Urinary bladder (tissue), 4 donors: ENCODE measurements at places on chromosomes 7 and 10.

DNA sequence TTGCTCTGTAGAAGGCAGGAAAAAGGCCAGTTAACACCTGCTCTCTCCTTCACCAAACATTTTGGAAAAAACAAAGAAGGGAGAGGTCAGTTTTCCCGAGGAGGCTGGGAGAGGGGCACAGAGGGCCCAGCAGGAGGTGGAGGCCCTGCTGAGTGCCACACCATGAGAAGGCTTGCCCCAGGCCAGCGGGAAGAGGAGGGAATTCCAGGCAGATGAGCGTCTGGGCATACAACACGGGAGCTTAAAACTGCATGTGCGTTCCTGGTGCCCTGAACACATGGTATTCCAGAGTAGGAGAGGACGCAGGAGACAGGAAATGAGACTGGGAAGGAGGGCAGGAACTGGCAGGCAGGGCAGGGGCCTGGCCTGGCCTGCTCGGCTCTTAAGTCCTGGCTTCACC is 182.4 kb downstream of the CCDC3 start:
- no peak for DNase-seq

DNA sequence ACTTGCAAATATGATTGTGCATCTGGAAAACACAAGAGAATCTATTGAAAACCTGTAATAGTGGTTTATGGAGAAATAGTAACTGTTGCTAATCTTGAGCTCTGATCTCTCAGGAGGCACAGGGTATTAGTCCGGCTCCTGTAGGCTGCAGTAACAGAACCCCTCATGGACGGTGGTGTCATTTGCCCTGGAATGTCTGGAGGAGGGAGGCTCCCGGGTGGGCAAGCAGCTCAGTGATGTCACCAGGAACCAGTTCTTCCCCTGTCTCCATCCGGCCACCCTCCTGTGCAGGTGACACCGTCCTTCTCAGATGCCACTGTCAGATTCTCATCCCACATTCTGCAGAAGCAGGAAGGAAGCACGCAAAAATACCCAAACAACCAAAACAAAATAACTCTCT is 29.3 kb downstream of the INPP5A start:
- DNase-seq, result no peak

DNA sequence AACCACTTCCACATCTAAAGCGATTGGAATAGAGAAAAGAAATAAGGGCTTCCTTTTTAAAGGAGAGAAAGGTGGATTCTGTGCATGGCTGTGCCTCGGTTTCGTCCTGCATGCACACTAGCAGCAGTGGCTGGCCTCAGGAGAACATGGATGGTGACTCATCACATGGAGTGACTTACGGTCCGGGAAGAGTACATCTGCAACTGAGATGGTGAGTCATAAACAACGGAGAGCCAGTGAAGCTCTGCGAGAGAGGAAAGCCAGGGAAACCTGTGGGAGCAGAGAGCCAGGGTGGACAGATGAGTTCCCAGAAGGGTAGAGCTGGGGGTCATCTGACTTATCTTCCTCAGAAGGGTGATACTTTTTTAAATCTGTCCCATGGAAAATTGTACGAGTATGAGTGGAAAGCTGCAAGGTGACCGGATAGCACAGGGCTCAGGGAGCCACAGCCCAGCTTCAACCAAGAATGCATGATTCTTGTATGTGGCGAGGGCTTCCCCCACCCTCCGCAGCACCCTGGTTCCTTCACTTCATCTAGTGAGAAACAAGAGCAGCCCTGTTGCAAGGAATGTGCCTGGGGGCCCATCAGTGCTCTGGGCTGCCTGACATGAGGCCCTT is 259.1 kb downstream of the KLF6 start:
- DNase-seq, result no peak

DNA sequence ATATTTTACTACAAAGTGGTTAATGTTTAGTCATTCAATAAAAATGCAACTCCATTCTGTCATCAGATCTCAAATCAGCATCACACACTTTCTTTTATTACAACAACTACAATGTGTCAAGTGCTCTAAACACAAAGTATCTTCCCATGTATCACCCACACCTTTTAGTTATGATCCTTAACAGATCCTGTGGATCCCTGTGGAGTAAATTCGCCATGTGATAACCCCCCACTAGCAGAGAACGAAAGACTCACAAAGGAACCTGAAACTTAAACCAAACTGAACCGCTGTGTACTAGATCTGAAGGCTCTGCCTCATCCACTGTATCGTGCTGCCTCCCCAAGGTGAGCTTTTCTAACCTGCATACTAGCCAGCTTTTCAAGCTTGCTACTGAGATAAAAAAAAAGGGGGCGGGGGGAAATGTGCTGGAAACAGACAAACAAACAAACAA is 1.7 kb downstream of the DPY19L1 start:
- DNase-seq, result no peak

GRCh38 chr10:59864141-59864962 is 42.0 kb downstream of the CCDC6 start:
- DNase-seq, result no peak

GRCh38 chr10:14477408-14477710 is 146.6 kb upstream of the FRMD4A start:
- no peak for DNase-seq

DNA sequence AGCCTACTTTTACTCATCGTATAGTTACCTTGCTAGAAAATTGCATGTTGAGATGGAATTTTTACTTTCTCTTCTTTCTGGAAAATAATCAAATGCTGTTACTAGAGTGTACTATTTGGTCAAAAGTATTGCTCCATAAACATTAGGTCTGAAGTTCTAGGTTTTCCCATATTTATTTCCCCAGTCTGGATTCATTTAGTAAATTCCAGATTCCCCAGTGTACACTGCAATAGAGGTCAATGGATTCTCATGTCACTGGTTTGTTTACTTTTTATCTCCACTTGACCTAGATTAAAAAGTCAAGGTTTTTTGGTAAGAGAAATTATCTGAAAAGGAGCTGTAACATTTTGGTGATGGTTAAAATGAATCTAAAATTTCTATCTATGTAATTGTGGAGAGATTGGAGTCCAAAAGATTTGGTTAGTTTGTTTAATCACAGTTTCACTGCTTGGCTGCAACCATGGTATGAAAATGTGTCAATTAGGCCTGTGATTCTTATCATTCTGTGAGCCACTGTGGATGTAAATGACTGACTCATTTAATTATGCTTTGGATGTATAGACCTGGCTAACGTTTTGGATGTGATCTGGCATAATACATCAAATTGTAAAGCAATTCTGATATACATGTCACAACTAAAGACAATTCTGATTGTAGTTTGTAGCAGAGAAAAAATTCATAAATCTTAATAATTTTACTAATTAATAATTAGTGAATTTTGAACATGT is 32.7 kb upstream of the STEAP4 start:
- no peak for DNase-seq

DNA sequence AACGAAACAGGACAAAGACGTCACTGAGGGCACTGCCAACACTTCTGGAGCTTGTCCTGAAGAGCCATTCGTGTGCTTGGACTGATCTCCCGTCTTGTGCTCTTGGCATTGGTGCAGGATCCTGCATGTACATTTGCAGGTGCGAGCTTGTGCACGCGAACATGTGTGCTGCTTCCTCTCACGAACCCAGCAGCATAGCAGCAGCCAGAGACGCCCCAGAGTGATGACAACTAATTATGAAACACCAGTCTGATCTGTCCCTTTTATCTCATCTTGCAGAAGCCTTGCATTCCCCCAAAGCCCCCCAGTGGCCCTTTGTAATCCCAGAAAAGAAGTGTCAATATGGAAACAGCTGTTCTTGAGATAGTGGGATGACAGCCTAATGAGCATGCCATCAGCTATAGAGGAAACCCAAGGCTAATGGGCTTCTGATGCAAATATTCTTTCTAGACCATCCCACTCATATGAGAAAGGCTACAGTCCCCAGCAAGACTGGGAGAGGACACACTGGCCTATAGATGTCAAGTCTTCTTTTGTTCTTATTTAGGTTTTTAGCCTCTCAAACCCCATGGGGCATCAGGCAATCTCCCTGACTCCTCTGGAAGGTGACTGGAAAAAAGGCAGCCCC is 310.6 kb downstream of the FRMD4A start:
- DNase-seq, result no peak

DNA sequence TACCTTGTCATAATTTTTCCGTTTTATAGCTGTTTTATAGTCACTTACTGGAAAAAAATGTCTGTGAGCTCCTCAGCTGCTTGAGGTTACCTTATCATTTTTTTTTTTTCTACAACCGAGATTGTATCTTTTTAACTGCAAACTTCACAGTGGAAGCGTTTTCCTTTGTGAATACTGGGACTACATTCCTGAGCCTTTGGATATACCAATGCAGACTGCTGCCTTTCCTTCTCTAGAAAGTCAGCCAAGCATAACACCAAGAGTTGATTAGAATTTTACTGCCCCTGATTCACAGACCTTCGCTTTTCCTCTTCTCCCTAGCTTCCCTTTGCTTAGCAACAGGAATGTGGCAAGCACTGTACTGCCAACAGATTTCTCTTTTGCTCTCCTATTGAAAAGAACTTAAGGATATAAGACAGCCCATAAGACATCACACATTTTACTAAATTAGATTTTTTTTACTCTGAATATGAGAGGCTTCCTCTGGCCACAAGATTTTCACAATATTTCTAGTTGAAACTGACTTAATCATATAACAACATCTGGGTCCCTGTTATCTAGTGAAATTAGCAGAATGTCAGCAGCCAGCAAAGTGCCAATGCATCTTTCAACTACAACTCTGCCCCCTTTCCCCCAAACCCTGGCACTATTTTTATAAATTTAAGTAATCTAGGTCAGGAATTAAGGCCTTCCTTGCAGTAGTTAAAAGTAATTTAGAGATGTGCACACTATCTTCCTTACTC is 170.6 kb downstream of the PRKG1 start:
- peak; percentile 54 for DNase-seq

DNA sequence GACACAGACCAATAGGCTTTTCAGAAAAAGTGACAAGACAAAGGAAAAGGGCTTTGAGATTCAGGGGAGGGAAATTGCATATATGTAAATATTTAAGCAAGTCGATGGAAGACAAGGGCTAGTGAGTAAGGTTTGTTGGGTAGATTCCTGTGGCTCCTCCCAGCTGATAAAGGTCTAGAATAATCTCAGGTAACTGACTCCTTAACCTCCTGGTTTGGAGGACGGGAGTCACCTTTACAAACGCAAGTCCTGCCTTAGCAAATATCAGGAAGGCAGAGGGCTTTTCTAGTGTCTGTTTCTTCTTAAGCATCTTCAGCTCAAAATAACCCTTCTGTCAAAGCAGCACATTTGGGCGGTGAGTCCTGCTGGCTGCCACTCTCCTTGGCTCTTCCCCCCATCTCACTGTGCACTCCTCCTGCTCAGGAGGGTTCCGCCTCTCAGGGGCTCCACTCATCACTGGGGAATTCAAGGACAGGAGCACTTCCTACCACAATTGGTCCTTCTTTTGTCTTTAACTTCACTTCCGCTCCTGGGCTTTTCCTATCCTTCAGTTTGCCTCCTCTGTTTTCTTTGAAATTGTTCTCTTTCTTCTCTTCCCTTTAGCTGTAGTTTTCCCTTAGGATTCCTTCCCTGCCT is 496.3 kb upstream of the KLF6 start:
- DNase-seq, result no peak

DNA sequence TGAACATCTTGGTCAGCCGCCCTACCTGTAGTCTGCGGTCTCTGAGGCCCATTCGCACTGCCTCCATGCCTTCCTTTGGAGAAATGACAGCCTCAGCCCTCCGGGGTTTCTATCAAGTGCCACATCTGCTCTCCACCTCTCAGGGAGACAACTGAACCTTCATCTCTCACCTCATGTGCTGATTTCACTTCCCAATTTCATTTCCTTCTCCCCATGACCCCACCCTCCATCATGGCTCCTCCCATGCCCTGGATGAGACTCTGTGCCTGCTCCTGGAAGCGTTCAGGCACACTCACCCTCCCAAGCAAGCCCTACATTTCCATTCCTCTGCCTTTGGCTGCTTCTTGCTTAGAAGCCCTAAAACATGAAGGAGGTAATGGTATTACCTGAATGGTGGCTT is 7.8 kb upstream of the SCD start:
- DNase-seq, result no peak

DNA sequence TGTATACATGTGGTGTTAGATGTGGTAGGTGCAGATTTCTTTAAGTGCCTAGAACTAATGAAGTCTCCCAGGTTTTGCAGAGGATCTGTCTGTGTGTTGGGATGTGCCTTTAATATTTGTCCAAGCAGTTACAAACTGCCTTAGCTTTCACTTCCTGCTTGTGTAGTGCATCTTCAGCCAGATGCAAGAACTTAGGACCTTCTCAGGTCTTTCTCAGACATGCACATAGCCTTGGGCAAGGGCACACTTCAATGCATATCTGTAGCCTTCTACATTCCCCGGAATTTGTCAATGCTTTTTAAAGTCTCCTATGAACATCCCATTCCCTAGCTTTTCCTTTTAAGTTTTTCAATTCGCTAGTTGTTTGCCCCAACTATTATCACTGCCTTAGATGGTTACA is 47.2 kb upstream of the SLC39A12 start:
- no peak for DNase-seq

GRCh38 chr7:127536741-127537140 is 48.7 kb downstream of the GCC1 start:
- no peak for DNase-seq

- DNase-seq, result no peak
Observed at GRCh38 chr7:17297243-17297642, 1.2 kb upstream of the AHR start.

DNA sequence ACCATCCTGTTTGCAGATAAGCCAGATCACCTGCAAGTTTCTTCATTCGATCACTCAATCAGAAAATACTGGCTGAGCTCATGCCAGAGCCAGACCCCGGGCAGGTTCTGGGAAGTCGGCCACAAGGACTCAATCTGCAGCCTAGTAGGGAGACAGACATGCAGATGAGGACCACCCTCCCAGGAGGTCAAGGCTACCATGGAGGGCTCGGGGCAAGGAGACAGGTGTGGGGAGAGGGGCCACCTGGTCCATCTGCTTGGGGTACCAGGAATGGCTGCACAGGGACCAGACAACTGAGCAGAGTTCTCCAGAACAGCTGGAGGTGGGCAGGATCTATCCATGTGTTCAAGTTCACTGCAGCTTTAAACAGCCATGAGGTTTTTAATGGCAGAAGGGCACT is 16.8 kb upstream of the CPXM2 start:
- DNase-seq, result no peak

GRCh38 chr10:130023454-130024230 is 59.6 kb upstream of the EBF3 start:
- no peak for DNase-seq

DNA sequence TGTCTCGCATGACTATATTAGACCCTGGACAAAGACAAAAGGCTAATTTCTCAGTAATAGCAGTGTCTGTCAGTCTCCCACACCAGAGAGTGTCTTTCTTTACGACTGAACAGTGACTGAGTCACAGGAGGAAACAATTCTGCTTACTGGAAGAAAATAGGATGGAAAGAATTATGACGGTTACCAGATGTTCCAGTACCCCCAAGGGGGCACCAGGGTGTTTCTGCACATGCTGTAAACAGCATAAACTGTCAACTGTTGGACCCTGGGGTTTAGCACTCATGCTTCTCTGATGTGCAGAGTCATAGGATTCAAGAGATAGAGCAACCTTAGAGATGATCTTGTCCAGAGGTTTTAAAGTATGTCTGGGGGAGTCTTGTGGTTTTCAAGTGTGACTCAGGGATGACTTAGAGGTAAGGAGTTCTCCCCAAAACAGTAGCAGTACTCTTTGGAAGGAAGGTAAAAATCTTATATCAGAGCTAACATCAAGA is 291.7 kb downstream of the THSD7A start:
- DNase-seq, result no peak

GRCh38 chr7:23275912-23276311 is 23.2 kb upstream of the MALSU1 start:
- DNase-seq, result no peak
